ENCODE measurements at places on chromosomes 4 and X. TPM values are rescaled to one million over a fixed set of nuclear protein-coding genes. Genes with fewer than 3 reads are reported as not detected.

The VEGFC gene
- 18.4 TPM for polyA plus RNA-seq

The COL4A5 gene
- 4.0 TPM for polyA plus RNA-seq

The PDE6B gene
- polyA plus RNA-seq: 0.68 TPM

The HSFX2 gene
- polyA plus RNA-seq: 1.8 TPM

The INTU gene
- polyA plus RNA-seq: 5.4 TPM

The CFP gene
- polyA plus RNA-seq: 1.2 TPM

The GBA3 gene
- 0.15 TPM for polyA plus RNA-seq

The STPG2 gene
- polyA plus RNA-seq: 0.07 TPM

The ETDA gene
- not detected for polyA plus RNA-seq

The HAND2 gene
- polyA plus RNA-seq: 12.6 TPM

The NDNF gene
- 0.40 TPM for polyA plus RNA-seq

The CCSER1 gene
- polyA plus RNA-seq: 0.24 TPM

The ARHGEF38 gene
- not detected for polyA plus RNA-seq

The CXCL5 gene
- polyA plus RNA-seq: not detected

The JADE3 gene
- polyA plus RNA-seq: 2.8 TPM

The HOPX gene
- 79.5 TPM for polyA plus RNA-seq

The TRIM75 gene
- not detected for polyA plus RNA-seq

The MAOA gene
- polyA plus RNA-seq: 15.5 TPM

The CT47B1 gene
- polyA plus RNA-seq: not detected

The PDGFRA gene
- 62.4 TPM for polyA plus RNA-seq

The SMARCA1 gene
- 37.0 TPM for polyA plus RNA-seq

The GASK1B gene
- 165 TPM for polyA plus RNA-seq

The RHOH gene
- 1.1 TPM for polyA plus RNA-seq

The MSANTD1 gene
- polyA plus RNA-seq: 0.24 TPM

The SYN1 gene
- polyA plus RNA-seq: 16.5 TPM

The CLTRN gene
- 1.3 TPM for polyA plus RNA-seq

The UGT2B10 gene
- not detected for polyA plus RNA-seq

All from adrenal gland (tissue), 19 donors.